Thyroid gland (tissue), 4 donors: ENCODE measurements at places on chromosomes 1 and 21. TPM values are rescaled to one million over a fixed set of nuclear protein-coding genes. Genes with fewer than 3 reads are reported as not detected.

GRCh38 chr1:202085682-202086373 lies 36.9 kb upstream of the GPR37L1 start:
- no peak for DNase-seq

DNA sequence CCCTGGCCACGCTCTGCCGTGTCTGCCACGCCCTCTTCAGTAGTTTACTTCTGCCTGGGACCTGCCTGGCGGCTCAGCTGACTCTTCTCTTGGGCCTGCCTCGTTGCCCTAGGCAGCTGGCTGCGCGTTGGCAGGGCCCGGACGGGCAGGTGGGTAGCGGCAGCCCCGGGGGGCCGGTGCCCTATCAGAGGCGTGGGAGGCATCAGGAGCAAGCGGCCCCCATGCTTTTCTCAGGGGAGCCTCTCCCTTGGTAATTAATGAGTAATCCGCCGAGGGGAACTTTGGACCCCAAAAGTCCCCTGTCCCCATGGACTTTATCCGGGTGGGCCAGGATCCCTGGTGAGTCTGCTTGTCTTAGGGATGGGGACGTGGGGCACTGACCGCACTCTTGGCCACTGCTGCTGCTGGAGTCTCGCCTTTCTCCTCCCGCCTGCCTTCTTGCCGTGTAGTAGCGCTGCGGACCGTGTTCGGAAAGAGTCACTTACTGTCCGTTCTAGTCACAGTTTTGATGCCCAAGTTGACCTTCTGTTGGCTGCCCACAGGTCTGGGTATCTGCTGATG lies 22.7 kb downstream of the SKI start:
- peak; percentile 67 for DNase-seq

DNA sequence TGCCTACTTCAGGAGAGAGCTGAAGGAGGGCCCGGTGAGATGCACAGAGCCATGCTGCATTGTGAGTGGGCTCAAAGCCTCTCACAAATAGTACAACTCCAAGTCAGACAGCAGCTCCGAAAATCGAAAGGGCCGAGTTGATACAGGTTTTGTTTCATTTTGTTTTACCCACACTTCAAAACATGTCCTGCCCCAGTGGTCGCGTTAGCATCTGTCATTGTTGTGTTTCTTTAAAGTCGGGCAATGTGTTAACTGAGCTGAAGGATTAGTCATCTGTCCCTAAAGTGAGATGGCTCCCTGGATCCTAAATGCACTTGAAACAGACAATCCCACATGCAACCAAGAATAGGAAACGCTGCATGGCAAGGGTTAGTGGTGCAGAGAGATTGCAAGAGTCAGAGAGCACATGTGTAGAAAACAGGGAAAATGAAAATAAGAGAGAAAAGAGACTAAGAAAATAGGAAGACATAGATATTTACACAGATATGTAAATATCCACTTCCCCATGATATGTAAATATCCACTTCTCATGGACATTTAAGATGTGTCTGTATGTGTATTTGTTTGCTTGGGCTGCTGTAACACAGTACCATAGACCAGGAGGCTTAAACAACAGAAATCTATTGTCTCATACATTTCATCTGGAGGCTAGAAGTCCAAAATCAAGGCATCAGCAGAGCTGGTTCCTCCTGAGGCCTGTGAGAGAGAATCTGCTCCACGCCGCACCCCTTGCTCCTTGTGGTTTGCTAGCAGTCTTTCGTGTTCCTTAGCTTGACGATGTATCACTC lies 131.4 kb upstream of the RAB4A start:
- DNase-seq: no peak

The HENMT1 gene
- 2.8 TPM for total RNA-seq

DNA sequence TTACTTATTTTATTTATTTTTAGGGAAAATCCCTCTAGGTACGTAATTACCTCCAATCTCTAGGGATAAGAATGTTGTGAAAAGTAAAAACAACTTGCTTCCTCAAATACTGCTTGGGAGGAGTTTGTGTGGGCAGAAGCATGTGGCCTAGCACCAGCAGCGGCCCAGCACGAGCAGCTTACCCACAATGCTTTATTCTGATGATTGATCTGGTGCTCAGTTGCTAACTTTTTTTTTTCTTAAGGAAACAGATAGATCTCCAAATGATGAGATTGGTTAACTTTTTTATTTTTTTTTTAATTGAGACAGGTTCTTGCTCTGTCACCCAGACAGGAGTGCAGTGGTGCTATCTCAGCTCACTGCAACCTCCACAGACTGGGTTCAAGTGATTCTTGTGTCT lies 4.2 kb downstream of the CLIC6 start:
- DNase-seq: no peak

The KIF17 gene
- total RNA-seq: 9.3 TPM

GRCh38 chr1:247111700-247112478 lies 7.7 kb upstream of the ZNF669 start:
- DNase-seq: peak; percentile 79

The TNFRSF8 gene
- total RNA-seq: not detected

- DNase-seq: no peak
Measured at GRCh38 chr1:21013510-21013909, 163.2 kb downstream of the EIF4G3 start.

GRCh38 chr21:40052276-40052675 lies 185.0 kb downstream of the PCP4 start:
- DNase-seq: no peak

- DNase-seq: no peak
Measured at GRCh38 chr1:238306411-238306810, 415.7 kb upstream of the ZP4 start.

- no peak for DNase-seq
Measured at GRCh38 chr1:2317230-2318065, 73.9 kb downstream of the MORN1 start.

GRCh38 chr21:43868461-43868860 lies 3.4 kb downstream of the AGPAT3 start:
- DNase-seq: peak; percentile 29

The USP1 gene
- 30.1 TPM for total RNA-seq

The MANEAL gene
- total RNA-seq: 3.0 TPM

DNA sequence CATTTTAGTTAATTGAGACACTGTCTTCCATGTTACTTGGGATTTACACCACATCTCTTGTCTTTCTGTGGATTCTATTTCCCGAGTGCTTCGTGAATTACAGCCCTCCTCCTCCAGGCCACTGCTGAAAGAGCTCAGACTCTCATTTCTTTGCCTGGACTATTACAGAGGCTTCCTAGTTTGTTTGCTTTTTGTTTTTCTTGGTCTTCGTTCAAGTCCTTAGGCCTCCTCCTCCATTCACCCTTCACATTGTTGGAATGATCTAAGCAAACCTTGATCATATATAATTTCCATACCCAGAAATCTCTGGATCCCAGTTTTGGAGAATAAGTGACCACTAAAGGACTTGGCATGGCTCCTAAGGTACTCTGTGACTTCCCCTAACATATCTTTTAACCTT lies 94.1 kb downstream of the CNIH3 start:
- DNase-seq: no peak

DNA sequence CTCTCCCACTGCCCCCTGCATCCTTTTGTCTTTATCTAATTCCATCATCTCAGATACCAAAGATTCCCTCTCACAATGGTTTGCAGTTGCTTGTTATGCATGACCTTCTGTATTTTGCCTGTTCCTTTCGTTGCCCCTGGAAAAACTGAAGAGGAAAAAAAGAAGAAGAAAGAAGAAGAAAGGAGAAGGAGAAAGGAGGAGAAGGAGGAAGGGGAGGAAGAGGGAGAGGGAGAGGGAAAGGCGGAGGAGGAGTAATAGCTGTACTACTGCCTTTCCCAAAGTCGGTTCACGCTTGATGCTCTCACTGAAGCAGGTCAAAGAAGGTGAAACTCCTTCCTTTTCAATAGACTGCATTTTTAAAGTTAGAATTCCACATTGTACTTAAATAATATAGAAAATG lies 513.8 kb downstream of the PTPRC start:
- DNase-seq: no peak

DNA sequence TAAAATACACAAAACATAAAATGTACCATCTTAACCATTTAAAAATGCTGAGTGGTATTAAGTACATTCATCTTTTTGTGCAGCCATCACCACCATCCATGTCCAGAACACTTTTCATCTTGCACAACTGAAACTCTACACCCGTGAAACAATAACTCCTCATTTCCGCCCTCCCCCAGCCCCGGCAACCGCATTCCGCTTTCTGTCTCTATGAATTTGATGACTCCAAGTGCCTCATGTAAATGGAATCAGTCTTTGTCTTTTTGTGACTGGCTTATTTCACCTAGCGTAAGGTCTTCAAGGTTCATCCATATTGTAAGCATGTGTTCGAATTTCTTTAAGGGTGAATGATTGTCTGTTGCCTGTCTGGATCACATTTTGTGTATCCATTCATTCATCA lies 37.2 kb downstream of the SCCPDH start:
- no peak for DNase-seq

- DNase-seq: peak; percentile 92
Measured at GRCh38 chr1:9825093-9826074, 1.6 kb upstream of the CLSTN1 start.
